ENCODE measurements at places on chromosomes 3 and 15.

- DNase-seq = no peak
These were observed 254.7 kb downstream of the PLOD2 start for GRCh38 chr3:145906301-145906700.

DNA sequence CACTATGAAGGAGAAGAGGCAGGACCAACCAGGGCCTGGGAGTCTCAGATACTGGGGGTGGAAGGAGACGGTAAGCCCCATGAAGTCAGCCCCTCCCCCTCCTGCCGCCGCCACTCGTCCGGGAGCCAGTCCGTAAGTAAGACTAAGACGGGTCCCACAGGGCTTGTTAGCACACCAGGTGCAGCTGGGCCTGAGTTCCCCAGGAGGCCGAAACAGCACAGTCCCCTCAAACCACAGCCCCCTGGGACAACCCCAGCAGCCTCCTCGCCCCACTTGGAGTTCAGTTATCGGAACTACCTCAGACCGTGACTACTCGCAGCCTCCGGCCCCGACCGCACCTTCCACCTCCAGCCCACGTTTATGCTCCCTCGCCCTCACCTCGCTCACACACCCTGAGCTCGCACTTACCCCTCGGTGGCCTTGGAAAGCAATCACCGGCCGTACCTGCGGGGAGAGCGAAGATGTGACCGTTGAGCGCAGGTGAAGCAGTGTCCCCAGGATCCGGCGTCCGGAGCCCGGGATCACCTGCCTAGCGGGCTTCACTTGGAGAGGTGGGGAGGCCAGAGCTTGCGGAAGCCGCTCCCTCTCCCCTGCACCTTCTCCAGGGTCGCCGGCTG, 557 bp downstream of the ELL3 start:
- DNase-seq = no peak

DNA sequence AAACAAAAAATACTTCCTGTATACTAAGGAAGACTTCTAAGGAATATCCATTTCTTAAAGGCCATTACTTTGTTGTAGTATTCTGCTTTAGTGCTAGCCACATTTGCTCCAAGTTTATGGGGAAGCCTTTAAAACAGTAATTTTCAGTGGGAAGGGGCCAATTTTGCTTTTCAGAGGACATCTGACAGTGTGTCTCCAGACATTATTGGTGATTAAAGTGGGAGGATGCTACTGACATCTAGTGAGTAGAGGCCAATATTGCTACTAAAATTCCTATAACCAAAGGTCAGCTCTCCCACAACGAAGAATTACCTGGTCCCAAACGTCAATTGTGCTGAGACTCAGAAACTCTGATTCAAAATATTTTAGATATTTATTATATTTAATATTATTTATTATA, 24.8 kb downstream of the SLC28A2 start:
- DNase-seq = no peak

- DNase-seq = no peak
These were observed 541.0 kb downstream of the PLOD2 start for GRCh38 chr3:145620002-145620401.

DNA sequence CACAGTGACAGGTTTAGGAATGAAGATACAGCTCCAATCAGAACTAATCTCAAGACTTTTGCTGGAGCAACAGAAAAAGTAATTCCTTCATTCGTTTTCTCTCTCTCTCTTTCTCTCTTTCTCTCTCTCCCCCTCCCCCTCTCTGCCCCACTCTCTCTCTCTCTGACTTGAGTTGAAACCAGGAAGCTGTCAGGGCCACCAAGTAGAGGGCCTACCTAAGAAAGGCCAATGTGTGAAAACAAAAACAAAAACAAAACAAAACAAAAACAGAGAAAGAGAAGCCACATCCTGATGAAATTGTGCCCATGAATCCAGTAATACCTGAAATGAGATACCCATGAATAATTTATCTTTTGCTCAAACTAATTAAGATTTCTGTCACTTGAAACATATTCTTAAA, 72.9 kb downstream of the ATP8B4 start:
- no peak for DNase-seq

DNA sequence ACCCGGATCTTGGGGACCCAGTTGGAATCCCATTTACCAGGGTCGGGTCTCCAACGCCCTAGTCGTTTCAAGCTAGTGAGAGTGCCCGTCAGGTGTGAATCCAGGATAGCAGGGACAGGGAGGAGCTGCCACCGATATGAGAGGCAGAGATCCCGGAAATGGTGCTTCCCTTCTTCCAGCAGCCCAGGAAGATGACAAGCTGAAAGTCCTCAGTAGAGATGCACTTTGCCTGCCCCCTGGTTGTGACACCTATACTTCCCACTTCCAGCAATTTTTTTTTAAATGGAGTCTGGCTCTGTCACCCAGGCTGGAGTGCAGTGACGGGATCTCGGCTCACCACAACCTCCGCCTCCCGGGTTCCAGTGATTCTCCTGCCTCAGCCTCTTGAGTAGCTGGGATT, 503.0 kb downstream of the NTRK3 start:
- DNase-seq = no peak

- DNase-seq = no peak
These were observed 1.4 kb downstream of the PARP14 start for GRCh38 chr3:122681974-122682409.

GRCh38 chr3:171873580-171873979, 30.4 kb downstream of the TMEM212 start:
- no peak for DNase-seq

DNA sequence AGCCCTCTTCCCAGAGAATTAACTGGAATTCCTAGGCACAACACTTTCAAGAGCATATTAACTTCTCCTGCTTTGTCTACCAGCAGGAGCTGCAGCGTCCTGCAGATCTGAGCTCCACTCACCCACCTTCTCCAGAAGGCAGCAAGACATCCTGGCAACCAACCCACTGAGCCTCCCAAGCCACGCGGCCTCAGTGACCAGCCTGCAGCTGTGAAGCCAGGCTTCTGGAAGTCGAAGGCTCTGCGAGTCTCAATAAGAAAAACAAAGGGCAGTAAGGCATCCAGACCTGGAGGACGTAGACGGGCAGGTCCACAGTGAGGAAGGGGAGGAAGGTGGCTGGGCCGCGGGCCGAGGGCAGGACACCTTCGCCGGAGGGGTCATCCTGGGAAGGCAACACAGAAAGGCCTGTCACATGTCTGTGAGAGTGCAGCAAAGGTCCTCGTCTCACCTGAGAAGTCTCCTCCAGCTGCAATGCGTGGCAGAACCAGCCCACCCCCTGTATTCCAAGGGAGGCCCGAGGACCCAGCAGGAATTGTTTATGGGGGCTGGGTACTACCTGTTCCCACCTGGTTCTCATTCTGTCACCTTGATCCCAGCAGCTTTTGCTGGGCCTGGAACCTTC, 36.2 kb downstream of the ZXDC start:
- no peak for DNase-seq

DNA sequence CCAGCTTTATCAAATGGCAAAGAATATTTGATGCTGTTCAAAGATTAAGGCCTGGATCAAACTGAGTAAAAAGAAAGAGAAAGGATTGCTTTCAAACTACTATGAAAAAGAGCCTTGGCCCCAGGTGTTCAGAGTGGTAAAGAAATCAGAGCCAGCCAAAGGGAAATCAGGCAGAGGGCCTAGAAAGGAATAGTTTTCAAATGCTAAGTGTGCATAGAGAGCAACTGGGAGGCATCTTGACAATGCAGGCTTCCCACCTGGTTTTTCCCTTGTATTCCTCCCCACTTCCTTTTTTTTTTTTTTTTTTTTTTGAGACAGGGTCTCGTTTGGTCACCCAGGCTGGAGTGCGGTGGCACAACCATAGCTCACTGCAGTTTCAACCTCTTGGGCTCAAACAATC, 340.2 kb upstream of the ADAMTS9 start:
- no peak for DNase-seq

DNA sequence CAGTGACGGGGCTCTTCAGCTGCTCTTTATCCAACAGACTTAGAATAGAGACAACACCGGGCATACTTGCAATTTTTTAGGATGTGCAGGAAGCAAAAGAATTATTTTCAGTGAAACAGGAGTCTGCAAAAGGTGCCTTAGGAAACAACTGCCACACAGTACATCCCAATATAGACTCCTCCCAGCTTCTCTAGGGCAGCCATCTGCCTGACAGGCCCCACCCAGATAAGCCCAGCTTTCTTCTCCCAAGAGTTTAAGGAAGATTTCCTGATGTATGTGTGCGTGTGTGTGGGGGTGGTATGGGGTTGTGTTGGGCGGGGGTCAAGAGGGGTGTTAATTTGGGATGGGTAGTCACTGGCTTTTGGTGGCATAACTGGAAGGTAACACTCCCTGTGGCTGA, 21.5 kb downstream of the MAP2K1 start:
- DNase-seq = no peak

GRCh38 chr3:49652903-49653415, 21.2 kb upstream of the APEH start:
- DNase-seq = no peak

GRCh38 chr3:143215059-143215458, 95.5 kb downstream of the CHST2 start:
- DNase-seq = no peak

- DNase-seq = no peak
These were observed 193.3 kb downstream of the ISL2 start for GRCh38 chr15:76529911-76530310.

- DNase-seq = no peak
These were observed 202.8 kb upstream of the UBE2E2 start for GRCh38 chr3:23000371-23000770.

DNA sequence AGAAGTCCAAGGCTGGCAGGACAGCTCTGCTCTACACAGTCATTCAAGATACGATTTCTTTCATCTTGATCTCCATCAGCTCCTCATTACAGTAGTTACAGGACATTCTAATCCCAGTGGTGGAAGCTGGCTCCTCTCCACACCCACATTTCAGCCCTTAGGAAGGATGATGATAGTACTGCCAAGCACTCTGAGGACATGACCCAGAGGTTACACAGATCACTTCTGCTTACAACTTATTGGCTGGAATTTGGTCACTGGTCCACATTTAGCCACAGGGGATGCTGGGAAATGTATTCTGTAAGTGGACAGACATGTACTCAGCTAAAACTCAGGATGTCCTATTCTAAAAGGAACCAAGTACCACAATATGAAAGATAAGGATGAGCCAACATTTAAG, 77.1 kb downstream of the IQCH start:
- no peak for DNase-seq

DNA sequence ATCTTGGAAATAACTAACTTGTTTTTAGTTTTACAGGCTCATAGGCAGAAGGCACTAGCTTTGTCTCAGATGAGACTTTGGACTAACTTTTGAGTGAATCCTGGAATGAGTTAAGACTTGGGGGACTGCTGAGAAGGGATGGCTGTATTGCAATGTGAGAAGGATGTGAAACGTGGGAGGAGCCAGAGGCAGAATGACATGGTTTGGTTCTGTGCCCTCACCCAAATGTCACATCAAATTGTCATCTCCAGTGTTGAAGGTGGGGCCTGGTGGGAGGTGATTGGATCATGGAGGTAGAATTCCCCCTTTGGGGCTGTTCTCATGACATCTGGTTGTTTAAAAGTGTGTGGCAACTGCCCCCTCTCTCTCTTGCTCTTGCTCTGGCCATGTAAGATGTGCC, 28.8 kb upstream of the CCDC50 start:
- DNase-seq = no peak

GRCh38 chr3:89179355-89180001, 72.1 kb downstream of the EPHA3 start:
- DNase-seq = no peak

GRCh38 chr15:39784125-39784524, 1.5 kb upstream of the FSIP1 start:
- no peak for DNase-seq

GRCh38 chr15:90482124-90483011, 47.4 kb upstream of the CRTC3 start:
- DNase-seq = no peak

DNA sequence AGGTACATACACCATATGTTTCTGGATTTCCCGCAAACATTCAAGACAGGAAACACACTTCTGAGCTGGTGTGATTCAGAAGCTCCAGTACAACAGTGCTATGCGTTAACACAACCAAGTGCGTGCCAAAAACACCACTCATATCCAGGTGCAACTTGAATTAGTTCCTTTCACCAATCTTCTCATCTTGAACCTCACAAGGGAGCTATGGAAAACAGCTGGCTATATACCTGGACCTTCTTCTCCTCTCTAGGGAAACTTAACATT, 31.3 kb downstream of the SUSD5 start:
- DNase-seq = no peak

- no peak for DNase-seq
These were observed 34.7 kb downstream of the MAP3K13 start for GRCh38 chr3:185397676-185398075.

GRCh38 chr3:100533176-100533575, 40.8 kb downstream of the TMEM45A start:
- no peak for DNase-seq

- no peak for DNase-seq
These were observed 1.7 kb upstream of the MAN2A2 start for GRCh38 chr15:90901175-90902039.

- peak; percentile 43 for DNase-seq
These were observed 560 bp downstream of the ST6GAL1 start for GRCh38 chr3:186930641-186931531.

DNA sequence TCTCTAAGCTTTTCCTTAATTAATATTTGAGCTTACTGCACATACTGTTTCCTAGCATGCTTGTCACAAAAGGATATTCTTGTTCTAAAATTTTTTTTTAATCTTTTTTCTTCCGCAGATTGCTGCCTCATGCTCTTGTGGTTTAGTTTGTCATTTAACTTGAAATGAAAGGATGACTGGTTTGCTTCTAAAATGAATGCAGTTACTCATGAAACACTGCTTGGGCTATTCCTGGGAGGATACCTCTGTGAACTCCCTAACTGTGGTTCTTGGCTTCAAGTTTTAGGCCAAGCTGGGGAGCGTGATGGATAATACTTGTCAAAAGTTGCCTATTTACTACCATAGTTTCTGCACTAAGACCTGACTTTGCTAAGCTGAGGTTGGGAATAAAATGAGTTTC, 64.0 kb downstream of the USP13 start:
- DNase-seq = no peak

DNA sequence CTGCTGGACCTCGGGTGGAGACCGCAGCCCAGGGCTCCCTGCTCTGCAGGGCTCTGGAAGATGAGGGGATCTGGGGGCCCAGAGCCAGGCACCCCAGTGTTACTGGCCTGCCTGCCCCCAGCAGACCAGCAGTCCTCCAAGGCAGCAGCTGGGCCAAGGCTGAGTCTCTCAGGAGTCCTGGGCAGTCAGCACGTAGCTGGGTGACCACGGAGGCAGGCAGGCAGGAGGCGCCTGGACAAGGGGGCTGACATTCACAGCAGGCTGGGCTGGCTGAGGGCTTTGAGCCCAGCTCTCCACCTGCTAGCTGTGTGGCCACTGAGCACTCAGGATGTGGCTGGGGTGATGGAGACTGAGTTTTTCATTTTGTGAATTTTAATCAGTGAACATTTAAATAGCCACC, 67.9 kb downstream of the IQSEC1 start:
- no peak for DNase-seq

DNA sequence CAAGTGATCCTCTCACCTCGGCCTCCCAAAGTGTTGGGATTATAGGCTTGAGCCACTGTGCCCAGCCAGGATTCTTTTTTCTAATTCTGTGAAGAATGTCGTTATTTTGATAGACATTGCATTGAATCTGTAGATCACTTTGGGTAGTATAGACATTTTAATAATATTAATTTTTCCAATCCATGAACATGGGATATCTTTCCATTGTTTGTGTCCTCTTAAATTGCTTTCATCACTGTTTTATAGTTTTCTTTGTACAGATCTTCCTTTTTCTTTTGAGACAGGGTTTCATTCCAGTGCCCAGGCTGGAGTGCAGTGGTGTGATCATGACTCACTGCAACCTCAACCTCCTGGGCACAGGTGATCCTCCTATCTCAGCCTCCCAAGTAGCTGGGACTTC, 11.6 kb upstream of the KCTD6 start:
- DNase-seq = no peak

- no peak for DNase-seq
These were observed 1.1 kb downstream of the FBN1 start for GRCh38 chr15:48644467-48644826.
